Karpas-422 (cell line): ENCODE measurements at places on chromosomes 12 and 14.

- DNase-seq: no peak
Measured at GRCh38 chr12:3132636-3133404, 55.6 kb downstream of the TSPAN9 start.

GRCh38 chr12:79019672-79020071 lies 155.1 kb downstream of the SYT1 start:
- DNase-seq: no peak

GRCh38 chr12:113766879-113767878 lies 198.9 kb downstream of the RBM19 start:
- DNase-seq: peak; percentile 81

DNA sequence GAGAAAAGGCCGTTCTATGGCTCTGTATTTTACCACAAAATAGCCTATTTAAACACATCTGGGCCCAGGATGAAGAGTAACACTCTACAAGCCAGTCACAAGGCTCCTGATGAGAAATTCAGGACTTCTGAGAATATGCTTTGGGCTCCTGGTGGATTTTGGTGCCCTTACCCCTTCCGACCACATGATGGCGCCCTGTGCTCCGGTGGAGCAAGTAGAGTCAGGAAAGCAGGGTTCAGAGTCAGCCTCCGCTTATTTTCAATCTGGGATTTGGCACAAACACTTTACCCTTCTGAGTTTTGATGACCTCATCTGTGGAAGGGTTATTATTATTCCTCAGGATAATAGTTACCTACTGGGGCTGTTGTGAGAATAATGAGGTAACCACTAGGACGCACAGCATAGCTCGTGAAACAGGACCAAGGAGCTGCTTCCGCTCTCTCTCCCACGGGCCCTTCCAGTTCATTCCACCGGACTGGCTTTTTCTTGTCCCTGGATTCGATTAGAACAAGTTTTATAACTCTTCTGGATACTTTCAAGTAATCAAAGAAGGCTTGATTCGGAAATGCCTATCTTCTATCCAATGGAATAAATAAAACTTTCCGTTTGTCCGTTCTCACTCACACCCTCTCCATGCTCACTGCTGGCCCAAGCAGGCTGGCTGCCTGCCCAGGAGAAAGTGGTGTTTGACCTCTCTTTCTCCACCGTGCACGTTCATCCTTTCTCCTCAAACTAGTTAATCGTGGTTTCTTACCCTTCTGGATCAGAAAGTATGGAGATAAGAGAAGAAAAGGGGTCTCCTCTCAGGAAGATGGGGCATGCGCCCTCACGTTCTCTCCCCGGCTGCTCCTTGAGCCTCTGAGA lies 104.6 kb downstream of the GALC start:
- peak; percentile 89 for DNase-seq

DNA sequence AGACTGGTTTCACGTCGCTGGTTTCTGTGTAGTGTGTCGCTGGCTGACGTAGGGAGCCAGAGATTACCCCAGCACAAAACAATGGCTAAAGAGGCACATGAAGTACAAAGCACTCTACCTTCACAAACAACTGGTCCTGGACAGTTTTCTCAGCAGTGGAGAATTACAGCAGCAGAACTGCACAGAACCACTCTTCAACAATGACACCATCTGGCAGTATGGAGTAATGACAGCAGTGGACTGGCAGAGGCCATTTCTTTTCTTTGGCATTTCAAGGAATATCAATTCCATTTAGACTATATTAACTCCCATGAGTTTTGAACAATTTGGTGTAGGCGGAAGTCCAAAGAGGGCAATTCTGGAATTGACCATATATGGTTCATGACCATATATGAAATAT lies 1074.1 kb downstream of the AACS start:
- DNase-seq: no peak

DNA sequence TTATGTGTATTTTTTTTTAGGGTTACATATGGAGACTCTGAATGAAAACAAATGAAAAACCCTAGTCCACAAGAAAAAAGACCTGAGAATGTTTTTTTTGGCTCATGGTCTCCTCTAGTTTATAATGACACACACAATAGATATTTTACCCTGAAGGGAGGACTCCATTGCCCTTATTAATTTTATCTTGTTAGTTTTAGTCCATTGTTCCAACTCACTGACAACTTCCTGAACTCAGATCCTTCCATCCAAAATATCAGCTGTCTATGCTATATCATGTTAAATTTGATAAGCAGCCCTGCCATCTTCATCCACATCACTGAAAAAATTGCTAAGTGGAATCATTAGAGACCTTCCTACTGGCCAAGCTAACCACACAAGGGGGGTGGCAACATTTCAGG lies 232.1 kb downstream of the MON2 start:
- no peak for DNase-seq
